ENCODE measurements at places on chromosomes 5 and 9. TPM values are rescaled to one million over a fixed set of nuclear protein-coding genes. Genes with fewer than 3 reads are reported as not detected.

GRCh38 chr5:151449297-151449696 is 1.9 kb downstream of the SLC36A1 start:
- no peaks in the 10 kb centered on the region for H3K27me3 ChIP-seq
- DNase-seq = peak; percentile 31
- no peak overlapping the region for H3K4me3 ChIP-seq
- no peak overlapping the region for H3K27ac ChIP-seq
- peaks cover 9% of the 10 kb centered on the region for H3K4me1 ChIP-seq

GRCh38 chr9:115080242-115080641 is 37.7 kb downstream of the TNC start:
- no peaks in the 10 kb centered on the region for H3K27me3 ChIP-seq
- DNase-seq = no peak
- H3K27ac ChIP-seq = no peak overlapping the region
- H3K4me1 ChIP-seq = no peaks in the 10 kb centered on the region

SPINK6 gene
- not detected for total RNA-seq

PCDHGA5 gene
- total RNA-seq = 0.71 TPM

PCDH12 gene
- not detected for total RNA-seq

GRCh38 chr5:14552017-14552416 is 29.6 kb upstream of the OTULINL start:
- H3K27ac ChIP-seq = no peak overlapping the region
- H3K27me3 ChIP-seq = no peaks in the 10 kb centered on the region
- H3K4me3 ChIP-seq = no peak overlapping the region
- DNase-seq = no peak

GRCh38 chr5:171437286-171437821 is 17.9 kb downstream of the FGF18 start:
- H3K4me1 ChIP-seq = peaks cover 17% of the 10 kb centered on the region
- H3K36me3 ChIP-seq = no peaks in the 10 kb centered on the region
- no peak overlapping the region for H3K27ac ChIP-seq
- DNase-seq = peak; percentile 29

- H3K27ac ChIP-seq = no peak overlapping the region
- no peaks in the 10 kb centered on the region for H3K36me3 ChIP-seq
- no peak overlapping the region for H3K4me3 ChIP-seq
- peaks cover 20% of the 10 kb centered on the region for H3K4me1 ChIP-seq
- DNase-seq = no peak
Observed at GRCh38 chr5:135126688-135127438, 92.8 kb upstream of the PITX1 start.

DNA sequence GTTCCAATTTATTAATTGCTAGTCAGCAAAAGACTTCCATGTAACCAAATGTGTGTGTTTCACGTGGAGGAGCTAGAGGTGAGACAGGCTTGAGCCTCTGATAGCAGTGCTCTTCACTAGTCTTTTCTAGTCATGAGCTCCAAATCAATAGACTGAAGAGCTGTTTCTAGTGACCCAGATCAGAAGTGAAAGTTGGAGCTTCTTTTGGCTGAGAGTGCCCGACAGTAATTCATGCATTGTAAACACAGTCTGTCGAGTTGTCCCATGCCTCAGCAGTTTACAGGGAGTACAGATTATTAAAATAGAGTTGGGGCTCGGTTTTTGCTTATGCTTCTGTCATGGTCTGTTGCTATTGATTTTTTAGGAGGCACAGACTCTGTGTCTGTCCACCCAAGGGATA is 793.1 kb downstream of the DTWD2 start:
- no peaks in the 10 kb centered on the region for H3K36me3 ChIP-seq
- no peak overlapping the region for H3K27ac ChIP-seq
- no peak for DNase-seq
- H3K4me3 ChIP-seq = no peak overlapping the region
- peaks cover 9% of the 10 kb centered on the region for H3K4me1 ChIP-seq
- H3K27me3 ChIP-seq = no peaks in the 10 kb centered on the region

DNA sequence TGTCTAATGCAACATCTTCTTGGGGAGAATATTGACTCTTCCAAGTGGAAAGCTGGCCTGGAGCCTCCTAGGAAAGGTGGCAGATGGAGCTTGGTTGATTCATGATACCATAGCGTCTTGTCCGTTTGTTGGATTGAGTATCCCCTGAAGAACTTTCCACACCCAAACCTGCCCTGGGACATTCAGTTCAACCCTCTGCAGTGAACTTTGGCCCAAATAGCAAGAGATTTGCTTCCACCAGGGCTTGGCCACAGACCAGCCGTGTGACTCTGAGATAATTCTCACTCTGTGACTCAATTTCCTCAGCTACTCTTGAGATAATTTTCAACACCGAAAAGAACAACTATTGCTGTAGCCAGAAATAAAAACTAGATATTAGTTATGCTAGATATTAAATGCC is 108.0 kb upstream of the RAD23B start:
- H3K4me3 ChIP-seq = no peak overlapping the region
- no peak overlapping the region for H3K27ac ChIP-seq
- H3K27me3 ChIP-seq = no peaks in the 10 kb centered on the region

DNA sequence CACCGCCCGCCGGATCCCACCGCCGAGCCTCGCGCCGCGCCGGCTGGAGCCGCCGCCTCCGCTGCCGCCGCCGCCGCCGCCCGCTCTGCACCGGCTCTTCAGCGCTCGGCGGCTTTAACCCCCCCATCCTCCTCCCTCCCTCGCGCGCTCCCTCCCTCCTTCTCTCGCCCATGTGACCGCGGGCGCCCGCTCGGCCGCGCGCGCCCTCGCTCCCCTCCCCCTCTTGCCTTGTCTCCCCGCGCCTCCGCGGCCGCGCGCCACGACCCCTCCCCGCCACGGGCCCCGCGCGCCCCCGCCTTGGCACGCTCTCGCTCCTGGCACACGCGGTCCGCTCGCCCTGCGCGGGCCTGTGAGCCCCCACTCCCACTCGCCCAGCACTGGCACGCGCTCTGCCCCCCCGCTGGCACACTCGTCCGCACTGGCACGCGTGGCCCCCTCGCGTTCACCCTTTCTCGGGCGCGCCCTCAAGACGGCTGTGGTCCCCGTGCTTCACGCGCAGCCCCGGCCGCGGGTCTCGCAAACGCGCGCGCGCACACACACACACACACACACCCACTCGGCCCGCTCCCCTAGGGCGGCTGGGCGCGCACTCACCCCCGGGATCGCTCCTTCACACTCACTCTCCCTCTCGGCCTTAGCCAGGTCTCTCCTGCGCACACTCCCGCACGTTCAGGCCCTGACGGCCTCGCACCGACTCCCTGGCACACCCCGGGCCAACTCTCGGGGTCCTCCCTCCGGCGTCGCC is at the start of gene CNTFR:
TSS of gene CNTFR (minus strand) at position 89 of the 745 bp plus-strand sequence. CDS start 20,743 bp downstream, outside the sequence.
- peaks cover 100% of the 10 kb centered on the region for H3K27me3 ChIP-seq
- H3K4me3 ChIP-seq = peak within 1 kb of the TSS; percentile 86
- H3K36me3 ChIP-seq = no peaks in the 10 kb centered on the region
- peaks cover 40% of the 10 kb centered on the region for H3K4me1 ChIP-seq
- no peak within 1 kb of the TSS for H3K27ac ChIP-seq
- DNase-seq = peak; percentile 88

DNA sequence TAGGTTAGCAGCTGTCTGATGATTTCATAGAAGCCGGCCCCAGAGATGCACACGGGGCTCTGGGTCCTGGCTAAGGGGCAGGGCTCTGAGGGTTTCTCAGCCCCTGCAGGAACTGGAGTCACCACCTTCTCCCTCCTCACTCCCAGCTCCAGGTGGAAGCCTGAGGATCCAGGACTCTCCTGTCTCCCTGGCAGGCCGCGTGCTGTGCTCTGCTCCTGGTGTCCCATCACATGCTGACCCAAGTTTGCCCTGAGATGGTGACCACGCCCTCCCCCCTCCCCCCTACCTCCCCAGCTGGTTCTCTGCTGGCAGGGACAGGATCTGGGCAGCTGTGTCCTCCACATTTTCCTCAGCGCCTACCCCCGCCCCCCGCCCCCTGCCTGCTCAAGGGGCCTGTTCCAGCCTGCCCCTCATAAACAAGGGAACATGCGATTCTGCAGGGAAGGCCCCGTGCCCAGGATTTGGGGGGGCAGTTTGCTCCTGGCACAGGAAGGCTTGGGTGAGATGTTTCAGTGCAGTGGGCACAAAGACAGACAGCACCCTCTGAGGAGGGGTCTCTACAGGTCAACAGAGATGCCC is 87.4 kb downstream of the PSD2 start:
- peaks cover 4% of the 10 kb centered on the region for H3K27me3 ChIP-seq
- no peak overlapping the region for H3K27ac ChIP-seq
- H3K36me3 ChIP-seq = no peaks in the 10 kb centered on the region
- no peak overlapping the region for H3K4me3 ChIP-seq
- no peaks in the 10 kb centered on the region for H3K4me1 ChIP-seq
- no peak for DNase-seq

DNA sequence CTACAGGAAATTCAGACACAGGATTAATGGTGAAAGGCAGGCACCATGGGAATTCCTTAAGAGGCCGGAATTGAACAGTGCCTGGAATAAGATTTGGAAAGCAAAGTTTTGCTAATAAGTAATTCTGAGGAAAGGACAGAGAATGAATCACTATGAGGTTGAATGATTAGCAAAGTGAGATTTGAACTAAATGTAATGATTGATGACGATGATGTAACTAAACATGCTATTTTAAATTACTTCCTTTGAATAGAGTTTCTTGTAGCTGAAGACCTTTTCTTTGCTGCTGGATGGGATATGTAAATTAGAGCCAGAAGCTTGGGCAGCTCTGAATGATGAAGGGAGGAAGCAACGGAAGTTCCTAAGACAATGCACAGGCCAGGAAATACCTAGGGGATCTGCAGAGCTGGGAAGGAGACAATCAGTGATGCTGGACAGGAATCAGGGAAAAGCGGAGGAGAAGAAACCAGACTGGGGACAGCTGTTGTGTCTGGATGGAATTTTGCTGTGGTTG is 482.0 kb downstream of the PSAT1 start:
- peaks cover 54% of the 10 kb centered on the region for H3K4me1 ChIP-seq
- no peaks in the 10 kb centered on the region for H3K36me3 ChIP-seq
- peak; percentile 15 for DNase-seq
- H3K27ac ChIP-seq = peak overlapping the region; percentile 67

All from neural progenitor cell (in vitro differentiated cells).